ENCODE measurements at places on chromosomes 4 and X.

DNA sequence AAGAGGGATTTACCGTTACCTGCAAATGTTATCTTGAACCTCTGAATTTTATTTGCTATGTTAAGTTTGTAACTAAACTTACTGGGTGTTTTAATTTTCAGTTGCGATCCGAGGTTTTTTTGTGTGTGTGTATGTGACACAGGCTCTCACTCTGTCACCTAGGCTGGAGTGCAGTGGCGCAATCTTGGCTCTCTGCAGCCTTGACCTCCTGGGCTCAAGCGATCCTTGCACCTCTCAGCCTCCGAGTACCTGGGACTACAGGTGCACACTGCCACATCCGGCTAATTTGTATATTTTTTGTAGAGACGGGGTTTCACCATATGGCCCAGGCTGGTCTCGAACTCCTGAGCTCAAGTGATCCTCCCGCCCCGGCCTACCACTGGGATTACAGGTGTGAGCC lies 18.5 kb downstream of the PDK3 start:
- no peak for DNase-seq

- no peak for DNase-seq
Observed at GRCh38 chrX:51257490-51257889, 75.1 kb upstream of the NUDT10 start.

DNA sequence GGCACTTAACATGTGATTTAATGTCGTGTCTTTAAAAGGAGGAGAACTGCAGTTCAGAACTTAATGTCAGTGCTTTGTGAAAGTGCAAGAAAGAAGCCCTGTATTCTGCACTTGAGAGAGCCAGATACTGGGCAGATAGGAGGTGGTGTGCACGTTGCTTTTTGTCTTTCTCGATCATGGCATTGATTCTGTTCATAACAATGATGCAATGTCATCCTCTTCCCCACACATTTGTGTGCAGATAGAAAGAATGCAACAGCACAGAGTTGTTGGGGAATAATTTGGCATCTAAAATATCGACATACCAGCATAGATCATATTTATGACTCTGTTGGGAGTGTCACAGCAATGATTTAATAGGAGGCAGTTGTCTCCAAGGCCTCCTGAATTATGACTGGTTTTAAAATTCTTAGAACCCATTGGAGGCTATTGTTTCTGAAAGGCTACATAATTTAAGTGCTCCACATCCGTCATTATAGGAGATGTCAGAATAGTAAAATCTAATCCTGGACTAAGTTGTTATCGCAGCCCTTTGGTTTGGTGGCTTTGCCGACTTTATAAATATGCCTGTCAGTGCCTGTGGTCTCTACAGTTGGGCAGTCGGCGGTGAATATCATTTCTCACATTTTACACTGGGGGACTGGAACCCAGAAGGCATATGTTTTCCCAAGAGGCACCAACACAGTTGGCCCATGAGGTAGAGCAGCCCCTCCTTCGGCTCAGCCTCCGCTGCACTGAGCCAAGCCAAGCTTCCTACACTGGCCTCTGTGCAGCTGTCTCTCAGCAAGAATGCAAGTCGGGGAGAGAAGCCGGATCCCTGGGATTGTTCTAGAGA lies 124.9 kb downstream of the PTTG2 start:
- DNase-seq = no peak

GRCh38 chr4:147003956-147004809 lies 58.5 kb upstream of the TTC29 start:
- no peak for DNase-seq

DNA sequence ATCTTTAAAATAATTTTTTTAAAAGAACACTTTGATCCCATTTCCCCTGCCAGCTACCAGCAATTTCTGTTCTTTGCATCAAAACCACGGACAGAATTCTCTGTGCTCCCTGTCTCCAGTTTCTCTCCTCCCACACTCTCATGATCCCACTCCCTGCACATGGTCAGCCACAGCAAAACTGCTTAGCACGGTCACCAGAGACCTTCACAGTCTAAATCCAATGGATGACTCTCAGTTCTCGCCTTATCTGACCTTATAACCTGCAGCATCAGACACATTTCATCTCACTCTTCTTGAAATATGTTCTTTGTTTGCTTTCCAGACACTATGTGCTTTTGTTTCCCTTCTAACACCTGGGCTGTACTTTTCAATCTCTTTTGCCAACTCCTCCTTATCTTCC lies 131.5 kb downstream of the NR3C2 start:
- DNase-seq = no peak

GRCh38 chrX:12988797-12989196 lies 13.9 kb downstream of the TMSB4X start:
- no peak for DNase-seq

GRCh38 chrX:37745354-37745753 lies 34.5 kb upstream of the CYBB start:
- DNase-seq = no peak

GRCh38 chrX:11664211-11665167 lies 1.2 kb downstream of the ARHGAP6 start:
- no peak for DNase-seq

DNA sequence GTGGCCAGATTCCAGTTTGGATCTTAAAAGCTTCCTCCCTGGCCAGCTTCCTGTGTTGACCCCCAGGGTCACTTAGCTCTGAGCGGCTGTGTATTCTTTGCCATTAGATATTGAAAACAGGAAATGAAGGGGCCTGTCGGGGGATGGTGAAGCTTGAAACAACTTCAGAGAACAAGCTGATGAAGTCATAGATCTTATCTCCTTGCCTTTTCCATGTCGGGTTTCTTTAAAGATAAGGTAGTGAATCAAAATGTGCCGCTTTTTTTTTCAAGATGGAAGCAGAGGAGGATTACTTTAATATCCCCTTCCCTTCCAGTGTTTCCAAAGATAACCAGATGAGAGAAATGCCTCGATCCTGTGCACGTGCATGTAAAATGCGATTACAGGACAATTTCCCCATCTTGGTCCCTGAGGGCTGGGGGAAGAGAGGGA lies 508.5 kb downstream of the MID1IP1 start:
- no peak for DNase-seq

GRCh38 chr4:82893942-82894341 lies 3.0 kb upstream of the SEC31A start:
- no peak for DNase-seq

GRCh38 chr4:2714061-2714770 lies 41.9 kb downstream of the TNIP2 start:
- DNase-seq = peak; percentile 28

DNA sequence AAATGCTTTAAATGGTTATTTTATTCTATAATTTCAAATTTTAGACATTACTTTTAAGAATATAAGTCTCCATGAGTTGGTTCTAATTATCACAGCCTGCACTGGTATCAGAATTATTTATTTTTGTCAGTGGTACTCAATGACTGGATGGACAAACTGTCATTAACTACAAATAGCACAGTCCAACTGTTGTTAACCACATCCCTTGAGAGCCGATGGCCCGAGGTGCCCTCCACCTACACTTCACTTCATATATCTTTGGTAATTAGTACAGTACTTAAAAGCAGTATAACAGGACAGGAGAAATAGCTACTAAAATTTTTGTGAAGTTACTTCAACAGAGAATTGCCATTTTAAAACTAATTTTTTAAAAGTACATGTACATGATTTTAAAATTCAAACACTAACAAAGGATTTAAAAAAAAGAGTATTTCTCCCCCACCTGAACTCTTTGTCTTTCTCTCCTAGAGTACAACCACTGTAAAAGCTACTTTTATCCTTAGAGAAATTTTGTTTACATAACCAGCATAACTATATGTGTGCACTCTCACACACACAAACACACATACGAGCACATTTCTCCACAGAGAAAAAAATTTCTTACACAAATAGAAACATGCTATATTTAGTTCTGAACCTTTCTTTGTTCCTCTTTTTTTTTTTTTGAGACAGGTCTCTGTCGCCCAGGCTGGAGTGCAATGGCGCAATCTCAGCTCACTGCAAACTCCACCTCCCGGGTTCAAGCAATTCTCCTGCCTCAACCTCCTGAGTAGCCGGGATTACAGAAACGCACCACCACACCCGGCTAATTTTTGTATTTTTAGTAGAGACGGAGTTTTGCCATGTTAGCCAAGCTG lies 6.5 kb downstream of the TIFA start:
- DNase-seq = no peak

GRCh38 chr4:42855779-42856178 lies 36.7 kb upstream of the GRXCR1 start:
- no peak for DNase-seq

GRCh38 chrX:150291014-150291413 lies 72.1 kb upstream of the MAMLD1 start:
- DNase-seq = peak; percentile 92

GRCh38 chr4:4853921-4854648 lies 5.4 kb upstream of the MSX1 start:
- no peak for DNase-seq

DNA sequence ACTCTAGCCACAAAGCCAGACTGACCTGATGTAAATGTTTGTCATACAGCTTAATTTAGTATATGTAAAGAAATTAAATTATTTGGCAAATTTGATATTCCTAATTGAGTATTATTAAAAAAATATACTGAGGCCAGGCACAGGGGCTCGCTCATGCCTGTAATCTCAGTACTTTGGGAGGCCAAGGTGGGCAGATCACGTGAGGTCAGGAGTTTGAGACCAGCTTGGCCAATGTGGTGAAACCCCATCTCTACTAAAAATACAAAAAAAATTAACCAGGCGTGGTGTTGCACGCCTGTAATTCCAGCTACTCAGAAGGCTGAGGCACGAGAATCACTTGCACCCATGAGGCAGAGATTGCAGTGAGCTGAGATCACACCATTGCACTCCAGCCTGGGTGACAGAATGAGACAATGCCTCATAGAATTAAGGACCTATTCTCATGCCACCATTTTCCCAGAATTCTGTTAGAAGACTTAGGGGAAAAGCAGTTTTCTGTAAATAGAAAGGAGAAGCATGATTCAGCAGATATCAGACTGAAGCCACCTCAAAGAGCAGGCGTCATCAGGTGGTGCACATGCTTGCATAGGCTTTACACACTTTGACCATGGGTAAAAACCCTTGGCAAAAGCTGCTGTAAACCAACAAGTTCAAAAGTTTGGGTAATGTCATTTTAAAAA lies 6.1 kb downstream of the UBQLN2 start:
- DNase-seq = peak; percentile 13

- no peak for DNase-seq
Observed at GRCh38 chrX:38214551-38215531, 5.8 kb downstream of the SRPX start.

GRCh38 chrX:433771-434170 lies 47.1 kb upstream of the PPP2R3B start:
- no peak for DNase-seq

GRCh38 chrX:30141966-30142365 lies 73.4 kb upstream of the MAGEB2 start:
- peak; percentile 2 for DNase-seq

- DNase-seq = no peak
Observed at GRCh38 chrX:30301963-30302362, 7.2 kb downstream of the NR0B1 start.

DNA sequence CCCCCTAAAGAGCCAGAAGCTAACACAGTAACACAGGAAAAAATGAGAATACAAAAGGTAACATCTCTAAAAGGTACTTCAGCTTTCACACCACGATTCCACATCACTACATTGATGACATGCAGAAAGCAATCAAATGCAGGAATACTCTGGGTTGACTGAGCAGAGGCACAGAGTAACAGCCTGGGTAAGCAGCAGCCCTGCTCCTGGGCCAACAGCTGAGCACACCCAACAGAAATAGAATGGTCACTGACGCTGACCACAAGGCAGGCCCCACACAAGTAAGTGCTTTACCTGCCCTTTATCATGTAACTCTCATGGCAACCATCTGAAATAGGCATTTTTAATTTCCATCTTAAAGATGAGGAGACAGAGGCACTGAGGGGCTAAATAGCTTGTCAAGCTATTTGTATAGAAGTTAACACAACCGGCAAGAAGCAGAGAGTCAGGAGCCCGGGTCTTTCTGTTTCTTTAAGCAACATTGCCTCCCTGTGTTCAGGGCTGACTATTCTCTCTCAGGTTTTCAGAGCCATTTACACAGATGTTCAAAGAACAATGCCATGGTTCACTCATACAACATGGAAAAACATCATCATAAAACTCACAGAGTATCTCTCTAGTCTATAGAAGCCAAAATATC lies 168.9 kb downstream of the ZNF674 start:
- DNase-seq = peak; percentile 26

DNA sequence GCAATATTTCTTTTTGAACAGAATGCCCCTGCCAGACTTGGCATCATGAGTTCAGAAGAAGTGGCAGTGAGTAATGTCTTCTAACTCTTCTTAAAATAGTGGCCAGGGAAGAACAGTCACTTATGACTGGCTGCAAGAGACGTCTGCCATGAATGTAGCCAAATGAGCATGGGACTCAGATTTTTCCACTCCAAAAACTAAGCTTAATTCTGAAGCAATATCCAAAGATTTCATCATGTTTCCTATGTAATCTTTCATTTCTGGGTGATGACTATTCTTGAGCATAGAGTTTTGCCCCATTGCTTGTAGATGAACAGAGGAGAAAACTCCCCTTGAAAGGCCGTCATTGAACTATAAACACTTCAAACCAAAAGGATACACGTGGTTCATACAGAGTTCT lies 11.8 kb downstream of the AMBN start:
- no peak for DNase-seq

- no peak for DNase-seq
Observed at GRCh38 chr4:76279462-76279861, 27.1 kb upstream of the STBD1 start.

DNA sequence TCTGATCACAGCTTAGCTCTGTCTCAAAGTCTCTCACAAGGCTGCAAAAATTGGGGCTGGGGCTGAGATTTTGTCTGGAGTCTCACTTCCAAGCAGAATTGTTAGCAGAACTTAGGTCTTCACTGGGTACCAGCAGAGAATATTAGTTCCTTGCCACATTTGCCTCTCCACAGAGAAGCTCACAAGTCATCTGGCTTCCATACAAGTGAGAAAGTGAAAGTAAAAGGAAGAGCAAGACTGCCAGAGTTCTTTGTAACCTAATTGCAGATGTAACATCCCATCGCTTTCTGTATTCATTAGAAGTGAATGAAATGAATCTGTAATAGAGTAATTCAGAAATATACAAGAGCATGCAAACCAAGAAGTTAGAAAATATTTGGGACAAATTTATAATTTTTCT lies 624.1 kb upstream of the GNPDA2 start:
- DNase-seq = peak; percentile 19

GRCh38 chr4:26397086-26397485 lies 76.3 kb downstream of the RBPJ start:
- DNase-seq = peak; percentile 56

DNA sequence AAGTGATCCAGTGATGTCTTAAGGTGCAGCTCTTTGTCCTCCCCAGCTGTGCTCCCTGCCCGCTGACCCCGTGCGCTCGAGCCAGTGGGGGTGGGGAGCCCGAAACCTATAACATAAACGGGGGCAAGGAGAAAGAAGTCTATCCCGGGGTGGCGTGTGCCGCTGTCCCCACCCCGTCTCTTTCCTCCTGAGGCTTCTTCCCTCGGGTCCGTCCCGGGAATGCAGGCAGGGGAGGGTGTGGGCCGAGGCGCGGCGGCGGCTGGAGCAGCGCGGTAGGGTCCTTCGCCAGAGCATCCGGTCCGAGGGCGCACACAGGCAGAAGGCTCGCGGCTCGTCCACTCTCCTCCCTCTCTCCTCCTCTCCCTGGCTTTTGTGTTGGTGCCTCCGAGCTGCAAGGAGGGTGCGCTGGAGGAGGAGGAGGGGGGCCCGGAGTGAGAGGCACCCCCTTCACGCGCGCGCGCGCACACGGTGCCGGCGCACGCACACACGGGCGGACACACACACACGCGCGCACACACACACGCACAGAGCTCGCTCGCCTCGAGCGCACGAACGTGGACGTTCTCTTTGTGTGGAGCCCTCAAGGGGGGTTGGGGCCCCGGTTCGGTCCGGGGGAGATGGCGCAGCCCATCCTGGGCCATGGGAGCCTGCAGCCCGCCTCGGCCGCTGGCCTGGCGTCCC lies at the start of gene RAB33A:
Gene RAB33A (plus strand): TSS at position 517 of the 681 bp plus-strand sequence. CDS start 101 bp downstream, at position 618.
- DNase-seq = peak; percentile 87

Data from putamen (tissue), 1 donor.